SW 1271 (cell line): ENCODE measurements at places on chromosomes 2 and 18.
A peak's percentile ranks its signal among the peaks of the same experiment; 100 is the strongest.

GRCh38 chr2:226799211-226799975, at the start of gene IRS1:
TSS of gene IRS1 (minus strand) at chr2:226799820. CDS start at chr2:226798738, 1,082 bp downstream.
- peak; percentile 2 for DNase-seq

DNA sequence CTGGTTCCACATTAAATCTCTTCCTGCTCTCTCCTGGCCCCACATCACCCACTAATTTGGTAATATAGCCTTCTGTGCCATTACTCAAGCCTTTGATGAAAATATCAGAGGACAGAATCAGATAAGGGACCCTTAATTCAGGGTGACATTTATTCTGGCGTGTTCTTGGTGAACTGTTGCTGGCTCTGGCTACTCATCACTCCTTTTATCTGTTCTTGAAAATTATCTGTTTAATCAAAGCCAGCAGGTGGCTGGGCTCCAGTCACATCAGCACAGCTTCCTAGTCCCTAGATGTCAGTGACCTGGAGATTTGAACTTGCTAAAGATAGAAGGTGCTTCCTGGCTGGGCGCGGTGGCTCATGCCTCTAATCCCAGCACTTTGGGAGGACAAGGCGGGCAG, 26.9 kb upstream of the SLC35F6 start:
- no peak for DNase-seq

- DNase-seq: no peak
These were observed 15.3 kb upstream of the ID2 start for GRCh38 chr2:8666581-8666980.

DNA sequence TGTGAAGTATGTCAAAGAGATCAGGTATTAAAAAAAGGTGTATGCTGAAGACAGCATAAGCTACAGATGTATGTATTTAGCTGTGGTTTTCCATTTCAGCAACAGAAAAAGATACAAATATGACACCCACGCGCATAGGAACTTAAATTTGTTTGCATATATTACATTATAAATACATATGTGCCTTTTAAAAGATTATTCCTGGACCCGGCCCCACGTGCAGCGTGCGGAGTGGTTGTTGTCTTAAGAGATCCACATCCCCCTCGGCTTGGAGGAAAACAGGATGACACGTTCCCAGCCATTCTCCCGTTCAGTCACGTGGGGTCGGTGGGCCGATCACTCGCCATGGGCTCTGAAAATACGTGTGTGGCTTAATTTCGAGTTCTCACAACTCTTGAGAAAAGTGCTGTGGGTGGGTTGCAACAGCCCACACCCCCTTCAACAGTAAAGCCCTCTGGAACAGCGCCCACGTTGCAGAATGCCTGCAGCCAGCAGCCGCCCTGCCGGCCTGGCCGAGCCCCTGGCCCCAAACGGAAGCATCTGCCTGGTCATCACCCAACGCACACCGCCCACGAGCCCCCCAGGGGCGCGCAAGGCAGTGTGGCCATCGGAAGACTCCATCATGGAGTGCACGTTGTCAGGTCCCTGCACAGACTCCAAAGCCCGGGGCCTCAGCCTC, 18.6 kb upstream of the KCNG2 start:
- no peak for DNase-seq

- no peak for DNase-seq
These were observed 61.9 kb downstream of the PLEKHA3 start for GRCh38 chr2:178542161-178542560.

DNA sequence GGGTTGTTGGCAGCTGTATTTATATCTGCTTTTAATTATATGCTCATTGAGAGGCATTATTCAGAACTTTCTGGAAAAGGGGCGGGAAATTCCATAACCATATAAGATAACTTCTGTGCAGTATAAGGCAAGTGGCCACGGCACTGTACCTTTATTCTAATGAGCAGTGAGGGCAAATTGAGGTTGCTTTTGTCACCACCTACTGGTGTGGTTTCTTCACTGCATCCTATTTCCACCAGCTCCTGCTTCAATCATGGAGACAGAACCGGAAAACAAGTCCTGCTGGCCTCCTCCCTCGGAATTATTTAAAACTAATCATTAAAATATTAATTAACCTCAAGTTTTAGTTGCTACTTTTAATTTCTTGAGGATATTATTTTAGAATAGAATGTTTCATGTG, 759.4 kb downstream of the CBLN2 start:
- DNase-seq: no peak

GRCh38 chr2:197497326-197497725, 2.3 kb downstream of the HSPD1 start:
- DNase-seq: no peak

GRCh38 chr2:212416086-212416485, 122.5 kb downstream of the ERBB4 start:
- no peak for DNase-seq

DNA sequence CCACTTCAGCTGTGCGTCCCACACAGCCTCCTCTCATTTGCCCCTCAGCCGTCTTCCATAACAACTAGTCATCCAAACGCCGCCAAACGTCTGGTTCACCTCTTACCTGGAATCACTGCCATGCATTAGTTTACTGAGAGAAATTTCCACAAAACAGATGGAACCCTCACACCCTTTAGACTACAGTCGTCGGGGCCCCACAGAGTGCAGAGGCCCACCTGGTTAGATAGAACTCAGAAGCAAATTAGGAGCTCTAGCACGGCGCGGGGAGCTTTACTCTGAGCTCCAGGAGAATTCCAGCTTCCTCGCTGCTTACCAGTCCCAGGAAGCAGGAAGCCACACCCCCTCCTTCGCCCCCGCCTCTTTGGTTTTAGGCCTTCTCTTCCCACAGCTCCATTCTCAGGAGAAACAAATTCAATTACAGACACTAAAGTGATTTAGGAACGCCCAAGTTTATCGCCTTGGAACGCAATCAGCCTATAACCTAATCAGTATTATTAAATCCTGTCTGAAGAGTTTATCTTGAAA, 9.4 kb downstream of the RNU2-63P start:
- no peak for DNase-seq
